ENCODE measurements at places on chromosomes 7 and 10. TPM values are rescaled to one million over a fixed set of nuclear protein-coding genes. Genes with fewer than 3 reads are reported as not detected.

The KAZALD1 gene
- total RNA-seq = 22.5 TPM

The RABGEF1 gene
- 28.2 TPM for total RNA-seq

The CYP3A5 gene
- total RNA-seq = not detected

The SEMA3D gene
- total RNA-seq = 35.3 TPM

The LRRTM3 gene
- total RNA-seq = not detected

The CPA2 gene
- total RNA-seq = not detected

The ZSCAN21 gene
- total RNA-seq = 17.4 TPM

The AKR1C4 gene
- not detected for total RNA-seq

The PLCE1 gene
- total RNA-seq = 0.80 TPM

The CRHR2 gene
- total RNA-seq = not detected

The GCK gene
- total RNA-seq = not detected

The ABCB4 gene
- total RNA-seq = 0.27 TPM

The NRP1 gene
- 39.6 TPM for total RNA-seq

The C10orf105 gene
- not detected for total RNA-seq

The GPNMB gene
- total RNA-seq = 112 TPM

The NUTM2B gene
- total RNA-seq = 0.84 TPM

The PTF1A gene
- not detected for total RNA-seq

The ACHE gene
- 0.15 TPM for total RNA-seq
